ENCODE measurements at places on chromosomes 3 and 15.

DNA sequence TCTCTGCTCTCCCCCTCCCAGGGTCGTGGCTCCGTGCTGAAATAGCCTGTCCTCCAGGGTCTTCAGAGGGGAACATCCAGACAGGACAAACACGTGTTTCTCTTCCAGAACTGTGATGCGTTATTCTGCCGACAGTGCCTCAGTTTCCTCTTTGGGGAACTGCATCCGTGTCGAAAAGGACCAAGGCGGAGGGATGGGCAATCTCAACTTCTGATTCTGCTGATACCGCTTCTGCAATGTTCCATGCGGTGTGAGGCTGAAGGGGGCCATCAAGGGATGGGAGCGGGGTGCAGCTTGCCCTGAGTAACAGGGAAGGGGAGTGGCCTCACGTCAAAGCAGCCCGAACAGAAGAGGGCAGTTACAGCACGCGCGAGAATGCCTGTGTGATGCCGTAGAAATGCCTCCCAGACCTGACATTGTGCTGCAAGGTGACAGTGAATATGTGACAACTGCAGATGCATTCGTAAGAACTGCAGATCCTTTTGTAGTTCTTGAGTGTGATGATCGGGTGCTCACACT is 275.7 kb downstream of the SHQ1 start:
- no peak for DNase-seq

GRCh38 chr3:114799816-114800215 is 347.3 kb downstream of the ZBTB20 start:
- no peak for DNase-seq

- DNase-seq = no peak
These were observed 60.4 kb downstream of the GTF2E1 start for GRCh38 chr3:120802916-120803315.

DNA sequence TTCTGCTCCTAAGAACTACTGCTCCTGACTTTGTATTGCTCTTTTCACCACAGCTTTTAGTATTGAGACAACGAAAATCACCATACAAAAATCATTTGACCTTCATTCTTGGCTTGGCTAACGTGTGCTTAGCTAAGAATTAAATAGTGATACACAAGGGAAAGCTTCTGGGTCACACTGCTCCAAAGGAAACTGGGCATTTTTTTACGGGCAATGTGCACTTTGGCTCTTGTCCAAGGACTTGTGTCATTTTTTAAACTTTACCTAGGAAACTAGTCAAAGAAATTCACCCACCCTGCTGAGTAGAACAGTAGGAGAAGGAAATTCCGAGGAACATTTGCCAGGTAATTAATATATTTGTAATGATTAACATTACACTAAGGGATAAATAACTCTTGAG is 19.8 kb downstream of the WDR72 start:
- DNase-seq = no peak

DNA sequence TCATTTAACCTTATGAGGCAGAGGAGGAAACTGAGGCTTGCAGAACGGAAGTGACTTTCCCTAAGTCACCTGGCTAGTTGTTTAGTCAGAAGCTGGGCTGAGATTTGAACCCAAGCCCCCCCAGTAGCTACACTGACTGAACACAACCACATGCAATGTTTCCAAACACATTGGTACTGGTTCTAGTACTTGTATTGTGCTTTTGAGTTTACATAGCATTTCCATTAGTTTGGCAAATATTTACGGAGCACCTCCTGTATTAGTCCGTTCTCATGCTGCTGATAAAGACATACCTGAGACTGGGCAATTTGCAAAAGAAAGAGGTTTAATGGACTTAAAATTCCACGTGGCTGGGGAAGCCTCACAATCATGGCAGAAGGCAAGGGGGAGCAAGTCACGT is 56.3 kb upstream of the ITGA11 start:
- DNase-seq = no peak

GRCh38 chr3:153094386-153094785 is 67.6 kb upstream of the RAP2B start:
- DNase-seq = no peak

- no peak for DNase-seq
These were observed 8.5 kb downstream of the ERC2 start for GRCh38 chr3:56459719-56460118.

- DNase-seq = peak; percentile 73
These were observed at the start of gene KBTBD12 for GRCh38 chr3:127915115-127915936. KBTBD12 (plus strand) TSS chr3:127915232; CDS start chr3:127923062, 7,830 bp downstream.

- DNase-seq = no peak
These were observed 129.0 kb upstream of the SLC7A14 start for GRCh38 chr3:170714562-170715535.

- peak; percentile 65 for DNase-seq
These were observed 25.0 kb downstream of the LSM3 start for GRCh38 chr3:14203521-14204079.
